ENCODE measurements at places on chromosomes 4 and X. TPM values are rescaled to one million over a fixed set of nuclear protein-coding genes. Genes with fewer than 3 reads are reported as not detected.

DNA sequence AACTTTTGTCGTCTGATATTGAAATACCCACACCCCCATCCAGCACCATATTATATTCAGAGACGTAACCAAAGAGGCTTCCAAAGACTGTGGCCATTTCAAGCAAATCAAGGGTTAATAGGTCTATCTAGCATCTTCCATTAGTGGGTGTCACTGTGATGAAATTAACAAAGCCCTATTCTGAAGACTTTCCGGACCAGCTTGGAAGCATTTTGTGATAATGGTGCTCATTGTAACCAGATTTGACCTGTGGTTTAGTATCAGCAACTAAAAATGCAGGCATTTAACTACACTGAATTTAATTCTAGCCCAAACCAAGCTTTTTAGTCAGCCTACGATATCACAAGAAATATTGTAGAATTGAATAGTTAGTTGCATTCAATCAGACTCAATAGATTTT, 309.7 kb upstream of the TENM3 start:
- H3K27me3 ChIP-seq: no peaks in the 10 kb centered on the region
- no peak overlapping the region for H3K27ac ChIP-seq
- no peaks in the 10 kb centered on the region for H3K4me1 ChIP-seq
- no peak for DNase-seq
- no peaks in the 10 kb centered on the region for H3K36me3 ChIP-seq

GRCh38 chrX:53412446-53412845, 10.0 kb downstream of the SMC1A start:
- H3K27ac ChIP-seq: no peak overlapping the region
- H3K4me3 ChIP-seq: no peak overlapping the region
- DNase-seq: no peak
- H3K4me1 ChIP-seq: no peaks in the 10 kb centered on the region

- no peak for DNase-seq
- no peaks in the 10 kb centered on the region for H3K27me3 ChIP-seq
- no peak overlapping the region for H3K4me3 ChIP-seq
- H3K36me3 ChIP-seq: no peaks in the 10 kb centered on the region
Observed at GRCh38 chr4:132334081-132334480, 815.0 kb upstream of the PCDH10 start.

GRCh38 chrX:77899081-77899828, at the start of gene COX7B:
Gene COX7B, plus strand, starts transcription at chrX:77899468. Its CDS starts 86 bp downstream, at chrX:77899554.
- H3K36me3 ChIP-seq: peaks cover 19% of the 10 kb centered on the region
- no peak for DNase-seq
- peaks cover 32% of the 10 kb centered on the region for H3K4me1 ChIP-seq
- H3K4me3 ChIP-seq: peak within 1 kb of the TSS; percentile 74
- H3K27ac ChIP-seq: peak within 1 kb of the TSS; percentile 90
- no peaks in the 10 kb centered on the region for H3K27me3 ChIP-seq

Gene LSM6
- total RNA-seq: 15.9 TPM

Data from left ventricle myocardium inferior (tissue), 1 donor.